ENCODE measurements at places on chromosomes 5 and 9. TPM values are rescaled to one million over a fixed set of nuclear protein-coding genes. Genes with fewer than 3 reads are reported as not detected.

DNA sequence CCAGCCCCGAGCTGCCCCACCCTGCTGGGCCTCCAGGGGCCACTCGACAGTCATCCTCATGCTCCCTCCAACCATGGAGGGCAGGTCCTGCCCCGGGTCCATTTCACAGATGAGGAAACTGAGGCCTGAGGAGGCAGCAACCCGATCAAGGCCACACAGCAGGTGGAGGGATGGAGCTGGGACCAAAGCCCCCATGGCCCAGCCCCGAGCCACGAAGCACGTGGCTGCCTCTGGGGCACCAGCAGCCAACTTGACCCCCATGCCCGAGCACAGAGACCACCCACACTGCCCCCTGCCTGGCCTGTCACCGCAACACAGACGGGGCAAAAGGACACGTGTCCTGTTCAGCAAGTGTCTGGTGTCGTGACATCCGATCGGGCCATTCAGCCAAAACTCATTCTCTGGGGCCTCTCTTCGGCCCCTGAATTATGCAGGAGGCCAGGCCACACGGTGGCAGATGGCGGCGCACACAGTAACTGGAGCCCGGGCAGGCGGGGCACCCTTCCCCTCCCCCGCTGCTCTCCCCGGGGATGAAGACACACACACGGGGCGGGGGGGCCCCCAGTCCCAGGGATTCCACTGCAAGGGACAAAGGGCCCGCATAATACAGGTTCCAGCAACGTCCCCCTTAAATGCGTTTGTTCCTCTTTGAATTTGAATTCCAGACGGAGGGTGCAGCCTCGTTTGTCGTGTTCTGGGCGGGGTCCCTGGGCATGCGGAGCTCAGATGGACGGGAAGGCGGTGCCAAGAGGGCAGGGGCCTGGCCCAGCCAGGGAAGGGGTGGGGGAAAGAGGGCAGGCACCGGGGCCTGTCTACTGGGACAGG, 29.4 kb upstream of the TMEM250 start:
- DNase-seq, result no peak

The CCL28 gene
- 14.5 TPM for polyA plus RNA-seq

The REEP5 gene
- polyA plus RNA-seq, result 170 TPM

The PCDHGA10 gene
- polyA plus RNA-seq, result not detected

The SLC2A8 gene
- polyA plus RNA-seq, result 6.0 TPM

DNA sequence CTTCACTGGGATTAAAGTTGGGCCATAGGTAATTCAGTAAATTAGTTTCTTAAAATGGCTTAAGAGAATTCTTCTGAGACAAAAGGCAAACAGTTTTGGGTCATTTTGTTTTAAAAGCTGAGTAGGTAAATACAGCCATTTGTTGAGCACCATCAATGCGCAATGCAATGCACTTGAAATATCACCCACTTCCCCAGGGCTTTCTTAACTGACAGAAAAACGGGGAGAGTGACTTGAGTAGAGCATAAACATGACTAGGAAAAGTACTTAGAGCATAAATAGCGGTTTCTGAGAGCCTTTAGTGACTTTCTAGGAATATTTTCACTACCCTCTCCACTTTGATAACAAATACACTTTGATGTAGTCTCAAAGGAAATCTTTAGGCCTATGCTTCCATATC, 27.2 kb downstream of the MLANA start:
- DNase-seq, result no peak
